ENCODE measurements at places on chromosomes 5 and 9. TPM values are rescaled to one million over a fixed set of nuclear protein-coding genes. Genes with fewer than 3 reads are reported as not detected.

NIPAL4 gene
- 0.42 TPM for total RNA-seq

KIAA1958 gene
- 3.4 TPM for total RNA-seq

DMRT3 gene
- total RNA-seq = not detected

VLDLR gene
- 4.6 TPM for total RNA-seq

NEUROG1 gene
- total RNA-seq = not detected
